ENCODE measurements at places on chromosomes 11 and 22.

- DNase-seq = no peak
These were observed 28.9 kb upstream of the ZBED5 start for GRCh38 chr11:10886652-10887250.

- DNase-seq = no peak
These were observed 94.5 kb downstream of the FDX1 start for GRCh38 chr11:110524238-110524637.

DNA sequence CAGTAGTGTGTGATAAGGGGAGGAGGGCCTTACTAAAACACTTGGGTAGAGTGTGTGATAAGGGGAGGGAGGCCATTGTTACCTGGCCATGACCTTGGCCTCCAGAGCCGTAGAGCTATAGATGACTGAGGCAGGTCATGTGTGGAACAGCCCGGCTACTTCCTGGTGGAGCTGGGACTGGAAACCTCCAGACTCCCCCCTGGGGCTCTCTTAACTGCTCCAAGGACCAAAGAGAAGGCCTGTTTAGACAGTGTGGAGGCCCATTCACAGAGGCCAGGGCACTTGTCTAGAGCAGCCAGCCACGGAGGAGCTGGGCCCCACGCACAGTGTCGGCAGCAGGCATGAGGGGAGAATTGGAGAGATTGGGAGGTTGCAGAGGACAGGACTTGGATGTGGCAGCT lies 12.5 kb upstream of the MICALL1 start:
- DNase-seq = no peak

GRCh38 chr11:122162095-122162494 lies 46.1 kb upstream of the BLID start:
- no peak for DNase-seq

GRCh38 chr11:22407267-22407666 lies 69.1 kb downstream of the SLC17A6 start:
- DNase-seq = no peak

- no peak for DNase-seq
These were observed 263.6 kb downstream of the BRD1 start for GRCh38 chr22:49564054-49564453.

DNA sequence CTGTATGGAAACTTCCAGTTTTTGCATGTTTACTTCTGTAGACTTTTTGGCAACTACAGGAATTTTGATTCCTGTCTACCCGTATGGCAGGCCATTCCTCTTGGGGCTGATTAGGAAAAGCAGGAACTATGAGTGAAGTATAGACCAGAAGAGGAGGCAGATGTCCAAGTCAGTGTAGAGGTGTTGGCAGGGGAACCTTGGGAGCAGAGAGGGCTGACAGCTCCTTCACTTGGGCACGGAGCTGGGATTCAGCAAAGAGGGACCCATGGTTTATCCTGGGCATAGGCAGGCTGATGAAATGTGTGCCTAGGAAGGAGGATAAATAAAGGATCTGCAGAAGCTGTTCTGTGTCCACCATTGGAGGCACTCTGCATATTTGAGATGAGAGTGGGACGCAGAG lies 33.1 kb downstream of the TREH start:
- no peak for DNase-seq

DNA sequence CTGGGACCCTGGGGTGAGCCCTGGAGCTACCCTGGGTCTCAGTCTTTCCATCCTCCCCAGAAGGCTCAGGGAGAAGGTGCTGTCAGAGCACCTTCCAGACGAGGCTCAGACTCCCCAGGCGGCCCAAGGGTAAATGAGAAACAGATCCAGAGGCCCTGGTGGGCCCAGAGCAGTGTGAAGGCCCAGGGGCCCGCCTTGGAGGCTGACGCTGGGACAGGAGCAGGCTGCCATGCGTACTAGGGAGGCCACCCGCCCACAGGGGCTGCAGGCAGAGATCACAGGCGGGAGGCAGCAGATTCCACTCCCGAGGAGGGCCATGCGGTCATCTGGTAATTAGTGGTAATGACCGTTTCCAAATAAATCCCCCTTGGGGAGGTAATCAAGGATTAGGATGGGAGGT lies 5.2 kb downstream of the WNT11 start:
- DNase-seq = no peak

- DNase-seq = no peak
These were observed 14.9 kb downstream of the LMO1 start for GRCh38 chr11:8248786-8249185.
